ENCODE measurements at places on chromosomes 3 and 15. TPM values are rescaled to one million over a fixed set of nuclear protein-coding genes. Genes with fewer than 3 reads are reported as not detected.

DNA sequence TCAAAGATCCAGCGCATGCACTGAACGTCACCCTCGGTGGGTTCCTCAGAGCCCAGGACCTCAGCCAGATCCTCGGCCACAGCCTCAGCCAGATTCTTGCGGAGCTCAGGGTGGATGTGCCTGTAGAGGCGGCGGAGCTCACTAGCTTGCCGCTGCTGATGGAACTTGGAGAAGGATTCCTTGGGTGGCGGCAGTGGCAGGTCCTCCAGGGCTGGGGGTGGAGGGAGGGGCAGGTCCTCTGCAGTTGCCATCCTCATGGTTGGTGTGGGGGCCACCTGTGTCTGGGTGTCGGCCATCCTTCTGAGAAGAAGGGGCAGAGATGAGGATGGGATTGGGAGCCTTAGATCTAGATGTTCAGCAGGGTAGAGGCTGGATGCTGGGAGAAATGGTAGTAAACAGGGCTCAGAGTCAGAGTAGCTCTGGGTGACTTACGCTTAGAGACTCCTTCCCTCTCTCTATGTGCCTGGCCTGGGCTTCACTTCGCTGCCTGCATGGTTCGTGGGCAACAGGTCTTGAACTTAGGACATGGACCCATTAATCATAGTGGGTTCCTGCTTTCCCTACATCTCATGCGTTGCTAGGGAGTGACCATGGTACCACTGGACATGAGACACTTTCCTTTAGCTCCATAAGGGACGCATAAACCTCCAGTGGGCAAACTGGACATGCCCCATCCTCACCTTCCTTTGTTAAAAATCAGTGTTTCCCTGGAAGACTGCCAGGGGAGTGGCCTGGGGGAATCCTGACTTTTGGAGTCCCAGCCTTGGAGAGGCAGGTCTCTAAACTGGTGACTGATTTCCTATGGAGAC, 3.0 kb downstream of the XIRP1 start:
- peak; percentile 9 for DNase-seq

DNA sequence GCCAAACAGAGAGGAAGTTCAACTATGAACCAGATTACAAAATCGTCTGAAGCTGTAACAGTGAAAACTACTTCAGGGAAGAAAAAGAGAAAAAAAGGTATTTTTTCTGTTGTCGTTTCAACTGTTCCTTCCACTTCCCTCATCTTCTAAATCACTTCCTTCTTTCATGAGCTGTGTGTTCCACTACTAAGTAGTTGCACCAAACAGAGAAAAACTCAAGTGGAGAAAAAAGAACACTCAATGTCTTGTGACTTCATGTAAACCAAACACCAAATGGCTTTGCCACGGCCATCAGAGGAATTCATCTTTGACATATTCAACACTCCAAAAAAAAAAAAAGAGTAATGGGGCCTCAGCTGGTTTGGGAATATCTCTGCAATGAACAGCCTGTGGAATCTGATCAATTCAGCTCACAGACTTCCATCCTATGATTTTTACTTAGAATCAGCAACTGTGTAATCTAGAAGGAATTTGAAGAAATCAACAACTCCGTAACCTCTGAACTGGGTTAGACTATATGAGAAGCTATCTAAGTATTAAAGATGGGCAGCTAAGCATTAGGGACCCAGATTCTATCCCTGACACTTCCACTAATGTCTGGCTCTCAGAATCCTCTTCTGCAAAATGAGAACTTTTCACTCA, 47.5 kb upstream of the RNF7 start:
- no peak for DNase-seq

DNA sequence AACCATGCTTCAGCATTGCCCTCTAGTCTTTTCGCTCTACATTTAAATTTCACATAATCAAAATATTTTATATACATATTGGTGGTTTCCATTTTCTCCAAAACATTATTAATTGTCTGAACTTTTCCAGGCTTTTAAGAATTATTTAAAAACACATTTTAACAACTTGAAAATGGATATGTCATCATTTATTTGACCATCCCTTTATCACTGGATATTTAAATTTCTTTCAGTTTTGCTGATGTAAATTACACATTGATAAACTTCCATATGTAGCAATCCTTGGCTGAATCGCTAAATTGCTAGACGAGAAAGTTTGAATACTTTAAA, 146.0 kb downstream of the ATP10A start:
- DNase-seq, result no peak

DNA sequence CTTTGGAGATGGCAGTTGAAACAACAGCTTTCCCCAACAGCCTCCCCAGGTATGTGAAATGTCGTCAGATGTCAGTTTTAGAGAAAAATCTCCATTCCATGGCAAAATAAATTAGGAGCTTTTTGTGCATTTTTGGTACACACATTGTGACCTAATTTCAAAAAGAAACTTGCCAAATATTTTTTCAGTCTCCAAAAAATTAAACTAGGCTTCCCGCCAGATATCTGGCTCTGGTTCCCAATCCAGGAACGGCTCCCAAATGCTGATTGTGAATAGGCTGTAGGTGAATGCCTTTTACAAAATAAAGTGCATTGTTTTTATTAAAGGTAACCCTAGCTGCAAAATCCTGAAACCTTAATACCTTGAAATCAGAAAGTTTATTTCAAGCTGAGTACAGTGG, 10.9 kb downstream of the KCNAB1 start:
- DNase-seq, result no peak

DNA sequence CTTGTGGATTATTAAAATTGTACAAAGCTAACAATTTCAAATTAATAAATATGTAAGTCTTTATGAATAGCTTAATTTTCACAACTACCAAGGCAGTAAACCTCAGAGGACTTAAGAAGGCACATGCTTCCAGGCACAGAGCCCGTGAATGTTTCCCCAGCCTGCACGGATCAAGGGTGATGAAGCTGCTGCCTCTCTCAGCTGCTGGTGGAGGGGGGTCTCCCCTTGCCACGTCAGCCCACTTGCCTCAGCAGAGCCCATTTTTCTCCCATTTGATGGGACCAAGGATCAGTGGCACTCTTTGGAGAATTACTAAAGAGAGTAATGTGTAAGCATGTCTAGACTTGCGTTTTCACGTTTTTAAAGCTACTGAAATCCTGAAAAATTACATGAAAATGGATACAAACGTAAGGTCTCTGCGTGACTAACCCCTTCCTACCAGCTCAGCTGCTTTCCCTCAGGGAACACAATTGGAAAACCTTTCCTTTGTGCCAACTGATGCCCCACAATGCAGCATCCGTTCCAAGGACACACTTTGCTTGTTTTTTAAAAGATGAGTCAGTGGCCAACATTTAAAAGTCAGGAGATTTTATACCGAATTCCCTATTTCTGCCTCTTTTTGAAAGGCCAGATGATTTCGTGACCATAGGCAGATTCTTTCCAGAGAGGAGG, 494.1 kb downstream of the GABRG3 start:
- no peak for DNase-seq

- DNase-seq, result no peak
Observed at GRCh38 chr3:132254076-132254755, 63.0 kb upstream of the ACP3 start.

DNA sequence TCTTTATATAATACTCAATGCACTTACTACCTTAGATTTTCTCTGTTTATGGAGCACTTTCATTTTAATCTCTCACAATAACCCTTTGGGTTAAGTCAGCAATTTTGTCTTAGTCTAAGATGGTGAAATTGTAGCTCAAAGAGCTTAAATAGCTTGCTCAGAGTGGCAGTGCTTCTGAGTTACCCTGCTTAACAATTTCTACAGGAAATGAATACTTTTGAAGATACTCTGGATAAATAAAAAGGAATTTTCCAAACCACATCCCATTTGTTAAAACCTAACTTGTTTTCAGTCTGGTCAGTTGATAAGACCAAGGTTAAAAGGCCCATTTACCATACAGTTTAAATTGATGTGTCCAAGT, 37.2 kb downstream of the HMG20A start:
- DNase-seq, result no peak

- DNase-seq, result no peak
Observed at GRCh38 chr15:33341953-33342352, 31.2 kb downstream of the RYR3 start.

GRCh38 chr15:83919319-83919830, 265.5 kb downstream of the ADAMTSL3 start:
- no peak for DNase-seq

GRCh38 chr3:59946401-59946800, 896.6 kb upstream of the CFAP20DC start:
- DNase-seq, result no peak

DNA sequence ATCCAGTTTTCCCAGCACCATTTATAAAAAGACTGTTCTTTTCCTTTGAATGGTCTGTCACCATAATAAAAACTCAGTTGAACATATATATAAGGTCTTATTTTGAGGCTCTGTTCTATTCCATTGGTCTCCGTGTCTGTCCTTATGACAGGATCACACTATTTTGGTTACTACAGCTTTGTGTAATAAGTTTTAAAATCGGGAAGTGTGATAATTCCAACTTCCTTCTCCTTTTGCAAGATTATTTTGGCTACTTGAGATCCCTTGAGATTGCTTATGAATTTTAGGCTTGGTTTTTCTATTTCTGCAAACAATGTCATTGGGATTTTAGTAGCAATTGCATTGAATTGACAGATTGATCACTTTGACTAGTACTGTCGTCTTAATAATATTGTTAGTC, 35.7 kb downstream of the SACM1L start:
- no peak for DNase-seq

DNA sequence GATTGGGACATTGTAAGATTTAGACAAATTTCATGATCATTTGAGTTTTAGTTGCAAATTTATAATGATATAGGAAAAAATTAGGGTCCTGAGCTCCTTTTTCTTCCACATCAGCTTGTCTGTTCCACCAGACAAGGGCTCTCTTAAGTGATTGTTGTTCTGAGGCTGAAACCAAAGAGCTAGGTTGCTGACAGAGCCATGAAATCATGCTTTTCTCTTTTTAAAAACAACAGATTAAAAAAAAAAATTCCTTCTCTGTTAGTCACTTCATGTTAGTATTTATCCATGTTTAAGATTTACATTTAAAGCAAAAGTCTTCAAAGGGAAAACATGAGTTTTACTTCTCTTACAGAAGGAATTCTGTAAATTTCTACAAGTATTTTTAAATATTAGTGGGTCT, 56.8 kb downstream of the ATP2C1 start:
- DNase-seq, result no peak

GRCh38 chr3:159978353-159978752, 10.3 kb upstream of the IL12A start:
- DNase-seq, result peak; percentile 16

- DNase-seq, result peak; percentile 63
Observed at GRCh38 chr3:11600501-11601282, 43.0 kb downstream of the VGLL4 start.

DNA sequence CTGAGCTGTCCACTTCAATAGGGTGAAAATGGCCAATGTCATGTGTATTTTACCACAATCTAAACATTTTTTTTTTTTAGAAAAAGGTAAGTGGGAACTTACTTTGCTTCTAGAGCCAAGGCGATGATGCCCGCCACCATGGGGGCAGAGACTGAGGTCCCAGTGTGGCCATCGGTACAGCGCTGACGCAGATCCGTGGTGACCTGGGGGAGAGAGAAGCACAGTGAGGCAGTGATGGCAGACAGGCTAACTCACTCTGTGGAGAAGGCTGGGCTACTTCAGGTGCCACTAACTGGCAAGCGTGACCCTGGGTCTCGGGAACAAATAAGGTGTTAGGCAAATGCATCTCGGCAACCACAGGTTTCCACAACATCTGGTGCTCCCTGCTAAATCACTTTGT, 94.3 kb upstream of the SNRPA1 start:
- DNase-seq, result no peak

GRCh38 chr3:174408310-174408709, 450.8 kb upstream of the NAALADL2 start:
- no peak for DNase-seq

GRCh38 chr3:120506828-120507774, 56.3 kb upstream of the FSTL1 start:
- peak; percentile 48 for DNase-seq

- no peak for DNase-seq
Observed at GRCh38 chr3:168322941-168323340, 227.2 kb upstream of the GOLIM4 start.

DNA sequence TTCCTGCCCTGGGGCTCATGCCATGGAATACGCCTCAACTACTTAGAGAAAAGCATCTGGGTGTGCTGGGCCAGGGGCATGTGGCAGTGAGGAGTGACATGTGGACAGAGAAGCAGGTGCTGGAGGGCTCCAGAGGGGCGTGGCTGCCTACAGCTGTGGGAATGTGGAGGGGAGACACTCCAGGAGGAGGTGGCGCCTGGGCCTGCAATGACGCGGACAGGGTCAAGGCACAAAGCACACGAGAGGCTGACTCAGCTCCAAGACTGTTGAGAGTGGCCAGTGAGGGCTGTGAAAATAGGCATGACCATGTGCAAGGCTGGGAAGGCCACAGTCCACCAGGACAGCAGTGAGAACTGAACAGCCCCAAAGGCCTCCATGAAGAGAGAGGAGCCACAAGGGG, 48.5 kb downstream of the PTH1R start:
- no peak for DNase-seq

GRCh38 chr15:66126031-66126441, 127.5 kb downstream of the MEGF11 start:
- DNase-seq, result no peak

Gene ADGRG7
- not detected for total RNA-seq

Gene RHOV
- not detected for total RNA-seq

Gene FANCI
- total RNA-seq, result 3.9 TPM

Gene ISLR
- total RNA-seq, result 16.3 TPM

Gene SRPRB
- total RNA-seq, result 34.5 TPM

Gene CNTN3
- total RNA-seq, result 1.1 TPM

Gene MED12L
- total RNA-seq, result 2.0 TPM

Gene PTX3
- total RNA-seq, result 15.8 TPM

Gene NR1I2
- 0.11 TPM for total RNA-seq

Gene ACKR4
- total RNA-seq, result 0.47 TPM

Gene PHLDB2
- 217 TPM for total RNA-seq

Gene GOLGA8S
- 0.65 TPM for total RNA-seq

Gene MITF
- total RNA-seq, result 78.3 TPM

Gene TMEM266
- 0.09 TPM for total RNA-seq

Gene RLBP1
- total RNA-seq, result not detected

Gene OIP5
- total RNA-seq, result 0.18 TPM

Gene ABTB1
- 24.4 TPM for total RNA-seq

Gene APEH
- total RNA-seq, result 120 TPM

Gene GOLGA6L10
- total RNA-seq, result 0.62 TPM
